ENCODE measurements at places on chromosomes 1 and 21.

DNA sequence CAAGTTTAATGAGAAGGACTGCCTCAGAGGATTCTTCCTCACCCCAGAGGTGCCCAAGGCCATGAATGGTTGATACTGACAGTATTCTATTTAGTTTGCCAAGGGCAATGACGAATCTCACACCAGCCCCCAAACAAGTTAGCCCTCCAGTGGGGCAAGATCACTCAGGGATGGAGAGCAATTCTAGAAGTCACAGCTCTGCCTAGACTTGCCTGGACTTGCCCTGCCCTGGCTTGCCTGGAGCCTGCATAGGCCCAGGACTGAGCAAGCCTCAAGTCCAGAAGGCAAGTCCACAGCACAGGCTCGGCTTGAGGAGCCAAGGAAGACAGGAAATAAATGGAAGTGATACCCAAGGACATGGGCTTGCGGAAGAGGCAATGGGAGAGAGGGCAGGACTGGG is 39.5 kb upstream of the RGS16 start:
- no peaks in the 10 kb centered on the region for H3K4me1 ChIP-seq
- H3K27me3 ChIP-seq: no peaks in the 10 kb centered on the region
- no peak overlapping the region for H3K4me3 ChIP-seq
- H3K36me3 ChIP-seq: no peaks in the 10 kb centered on the region
- H3K27ac ChIP-seq: no peak overlapping the region

GRCh38 chr1:218718977-218719376 is 373.8 kb downstream of the TGFB2 start:
- H3K27me3 ChIP-seq: no peaks in the 10 kb centered on the region
- H3K36me3 ChIP-seq: no peaks in the 10 kb centered on the region
- H3K4me1 ChIP-seq: no peaks in the 10 kb centered on the region
- H3K4me3 ChIP-seq: no peak overlapping the region

- DNase-seq: no peak
- no peaks in the 10 kb centered on the region for H3K27me3 ChIP-seq
- peaks cover 4% of the 10 kb centered on the region for H3K36me3 ChIP-seq
Measured at GRCh38 chr1:40435876-40436275, 14.4 kb upstream of the ZFP69B start.

DNA sequence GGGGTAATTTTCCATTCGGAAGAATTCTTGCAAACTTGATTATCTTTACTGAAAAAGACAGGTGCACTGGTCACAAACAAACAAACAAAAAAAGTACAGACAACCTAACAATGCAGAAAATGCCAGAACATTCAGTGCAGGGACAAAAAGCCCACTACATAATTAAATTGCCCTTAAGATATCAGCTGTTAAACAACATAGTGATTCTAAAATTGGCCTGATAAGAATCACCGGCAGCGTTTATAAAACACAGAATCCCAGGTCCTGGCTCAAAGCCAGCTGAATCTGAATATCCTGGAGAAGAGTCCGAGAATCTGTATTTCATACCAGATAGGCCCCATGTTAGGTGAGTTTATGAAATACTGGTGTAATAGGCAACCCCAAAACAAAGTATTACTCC is 6.1 kb downstream of the PLPP3 start:
- H3K27ac ChIP-seq: no peak overlapping the region
- H3K36me3 ChIP-seq: no peaks in the 10 kb centered on the region
- H3K4me1 ChIP-seq: peaks cover under 1% of the 10 kb centered on the region
- H3K27me3 ChIP-seq: peaks cover 14% of the 10 kb centered on the region
- H3K4me3 ChIP-seq: no peak overlapping the region

DNA sequence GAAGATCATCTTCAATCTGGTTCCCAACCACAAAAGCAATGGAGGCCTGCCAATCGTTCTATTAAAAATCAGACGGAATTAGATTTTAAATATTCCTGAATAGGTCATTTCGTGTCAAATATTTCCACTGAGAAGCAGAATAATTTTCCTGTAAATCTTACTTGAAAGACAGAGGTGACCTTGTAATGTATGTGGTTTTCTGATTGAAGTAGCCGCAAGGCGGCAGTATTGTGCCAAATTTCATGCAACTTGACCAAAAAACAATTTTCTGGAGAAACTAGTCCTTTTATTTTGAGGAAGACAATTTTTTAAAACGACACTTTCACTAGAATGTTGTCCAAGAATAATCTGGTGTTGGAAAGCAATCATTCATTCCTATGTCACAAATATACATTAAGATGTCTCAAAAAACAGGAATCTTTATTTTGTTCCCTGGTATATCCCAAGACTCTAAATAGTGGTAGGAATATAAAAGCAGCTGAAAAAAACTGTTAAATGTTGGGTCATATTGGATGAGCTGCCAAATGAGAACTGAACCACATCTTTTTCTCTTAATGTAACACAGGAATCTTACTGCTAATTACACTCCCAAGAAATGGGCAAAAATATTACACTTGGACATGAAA is 33.6 kb downstream of the SPAG17 start:
- no peaks in the 10 kb centered on the region for H3K4me1 ChIP-seq
- no peaks in the 10 kb centered on the region for H3K27me3 ChIP-seq
- peak; percentile 55 for DNase-seq
- no peak overlapping the region for H3K27ac ChIP-seq

GRCh38 chr1:113783254-113784103 is 24.2 kb upstream of the PHTF1 start:
- peak overlapping the region; percentile 40 for H3K4me3 ChIP-seq
- H3K36me3 ChIP-seq: peaks cover 5% of the 10 kb centered on the region
- H3K27me3 ChIP-seq: no peaks in the 10 kb centered on the region
- H3K27ac ChIP-seq: peak overlapping the region; percentile 88
- peak; percentile 55 for DNase-seq

GRCh38 chr1:55987491-55988249 is 591.7 kb downstream of the PLPP3 start:
- no peaks in the 10 kb centered on the region for H3K27me3 ChIP-seq
- no peak overlapping the region for H3K27ac ChIP-seq
- no peak overlapping the region for H3K4me3 ChIP-seq
- H3K36me3 ChIP-seq: no peaks in the 10 kb centered on the region
- no peaks in the 10 kb centered on the region for H3K4me1 ChIP-seq

DNA sequence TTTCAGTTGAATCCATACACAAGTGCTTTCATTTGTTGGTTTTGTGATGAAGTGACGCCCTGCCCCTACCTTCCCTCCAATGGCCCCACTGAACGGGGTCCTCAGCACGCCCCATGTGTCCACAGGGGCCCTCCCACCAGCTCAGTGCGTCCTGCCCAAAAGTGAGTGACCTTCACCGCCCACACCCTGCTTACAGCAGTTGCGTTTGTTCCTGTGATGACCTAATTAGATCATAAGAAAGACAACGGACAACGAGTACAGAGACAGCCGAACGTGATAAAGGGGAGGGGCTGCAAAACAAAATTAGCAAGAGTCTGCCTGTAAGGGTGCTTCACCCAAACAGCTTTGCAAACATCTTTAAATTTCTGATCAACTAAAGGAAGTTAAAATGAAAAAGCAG is 38.2 kb upstream of the RIPK4 start:
- H3K4me1 ChIP-seq: no peaks in the 10 kb centered on the region
- no peak overlapping the region for H3K27ac ChIP-seq
- H3K36me3 ChIP-seq: peaks cover 35% of the 10 kb centered on the region
- H3K27me3 ChIP-seq: no peaks in the 10 kb centered on the region
- H3K4me3 ChIP-seq: no peak overlapping the region
- DNase-seq: no peak

DNA sequence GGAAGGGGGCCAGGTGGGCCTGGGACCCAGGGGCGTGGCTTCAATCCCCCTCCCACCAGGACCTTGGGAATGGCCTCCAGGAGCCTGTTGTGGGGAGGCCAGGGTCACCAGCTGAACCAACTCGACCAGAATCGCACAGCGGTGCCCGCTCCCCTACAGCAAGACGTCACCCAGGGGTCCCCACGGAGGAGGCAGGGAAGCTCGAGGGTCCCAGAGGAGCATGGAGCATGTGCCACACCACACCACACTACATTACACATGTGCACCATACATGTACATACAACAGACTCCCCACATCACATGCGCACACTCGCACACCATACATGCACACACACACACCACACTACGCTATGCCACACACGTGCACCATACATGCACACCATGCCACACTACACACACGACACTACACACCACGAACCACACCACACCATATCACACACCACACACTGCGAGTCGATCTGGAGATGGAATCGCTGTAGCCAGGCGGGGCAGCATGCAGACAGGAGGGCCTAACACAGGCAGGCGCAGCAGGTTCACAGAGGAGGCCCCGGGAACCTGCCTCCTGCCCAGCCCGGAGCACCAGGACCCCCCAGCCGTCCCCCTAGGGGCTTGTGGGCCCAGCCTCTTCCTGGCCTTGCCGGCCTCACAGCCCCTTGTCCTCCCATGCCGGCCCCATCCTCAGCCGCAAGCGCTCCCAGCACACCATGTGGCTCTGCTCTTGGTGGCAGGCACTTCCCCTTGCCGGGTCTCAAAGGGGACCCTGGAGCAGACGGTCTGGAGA is 596 bp downstream of the ITGB2 start:
- H3K4me1 ChIP-seq: peaks cover 64% of the 10 kb centered on the region
- DNase-seq: peak; percentile 45
- H3K36me3 ChIP-seq: peaks cover 11% of the 10 kb centered on the region
- no peaks in the 10 kb centered on the region for H3K27me3 ChIP-seq
- H3K4me3 ChIP-seq: peak overlapping the region; percentile 100
- H3K27ac ChIP-seq: peak overlapping the region; percentile 95

- no peaks in the 10 kb centered on the region for H3K36me3 ChIP-seq
- H3K27me3 ChIP-seq: no peaks in the 10 kb centered on the region
- H3K4me1 ChIP-seq: no peaks in the 10 kb centered on the region
- H3K4me3 ChIP-seq: no peak overlapping the region
- no peak for DNase-seq
Measured at GRCh38 chr1:60035921-60036320, 37.6 kb downstream of the C1orf87 start.

DNA sequence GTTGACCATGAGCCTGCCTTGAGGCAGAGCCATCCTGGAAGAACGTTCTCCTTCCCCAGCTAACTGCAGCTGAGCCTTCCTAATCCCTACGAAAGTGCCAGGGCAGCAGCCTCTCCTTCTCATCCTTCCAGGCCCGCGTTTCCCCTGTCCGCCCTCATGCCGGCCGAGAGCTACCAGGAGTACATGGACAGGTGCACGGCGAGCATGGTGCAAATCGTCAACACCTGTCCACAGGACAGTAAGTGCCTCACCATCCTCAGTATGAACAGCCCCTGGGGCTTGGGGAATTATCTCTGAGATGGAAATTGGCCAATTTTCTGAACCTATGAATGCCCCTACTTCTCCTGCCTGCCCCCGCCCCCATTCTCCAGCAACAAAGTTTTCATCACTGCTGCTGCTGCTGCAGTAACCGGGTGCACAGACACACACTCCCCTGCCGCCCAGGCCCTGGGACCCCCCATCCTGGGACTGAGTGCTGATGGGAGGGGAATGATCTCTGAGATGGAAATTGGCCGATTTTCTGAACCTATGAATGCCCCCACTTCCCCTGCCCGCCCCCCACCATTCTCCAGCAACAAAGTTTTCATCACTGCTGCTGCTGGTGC is 39.6 kb downstream of the UBASH3A start:
- DNase-seq: no peak
- H3K4me3 ChIP-seq: no peak overlapping the region
- no peaks in the 10 kb centered on the region for H3K27me3 ChIP-seq
- peaks cover 39% of the 10 kb centered on the region for H3K4me1 ChIP-seq
- H3K27ac ChIP-seq: no peak overlapping the region

DNA sequence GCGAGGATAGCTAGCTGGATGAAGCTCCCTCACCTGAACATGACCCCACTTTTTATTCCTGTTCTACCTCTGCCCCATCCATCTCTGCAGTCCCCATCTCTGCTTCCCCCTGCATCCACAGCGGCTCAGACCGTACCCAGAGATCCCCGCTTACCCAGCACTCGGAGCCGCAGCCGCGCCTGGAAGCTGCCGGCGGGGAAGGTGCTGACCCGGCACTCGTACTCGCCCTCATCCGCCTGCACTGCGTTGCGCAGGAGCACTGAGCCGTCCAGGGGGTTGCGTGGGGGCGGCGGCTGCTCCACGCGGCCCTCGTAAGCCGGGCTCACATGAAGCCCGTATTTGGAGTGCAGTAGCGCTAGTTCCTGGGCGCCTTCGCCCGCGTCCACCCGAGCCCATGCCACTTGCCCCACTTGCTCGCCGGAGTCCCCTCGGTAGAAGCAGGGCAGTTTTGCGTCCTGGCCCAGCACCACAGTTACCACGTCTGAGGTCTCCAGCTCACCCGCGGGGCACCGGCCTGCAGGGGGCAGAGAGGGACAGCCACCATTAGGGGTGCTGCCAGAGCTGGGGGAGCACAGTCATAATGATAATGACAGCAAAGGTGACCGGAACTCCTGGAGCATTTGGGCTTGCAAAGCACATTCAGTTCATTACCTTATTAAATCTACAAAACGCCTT is 9.8 kb downstream of the NECTIN4 start:
- H3K27me3 ChIP-seq: no peaks in the 10 kb centered on the region
- H3K27ac ChIP-seq: no peak overlapping the region
- DNase-seq: no peak

- no peak for DNase-seq
Measured at GRCh38 chr1:158400871-158401270, 1.6 kb upstream of the OR10T2 start.

GRCh38 chr1:165543532-165544438 is at the start of gene LRRC52:
Gene LRRC52, plus strand, starts transcription at chr1:165544000. Its CDS starts 297 bp downstream, at chr1:165544297.
- H3K27ac ChIP-seq: no peak within 1 kb of the TSS
- DNase-seq: no peak
- H3K36me3 ChIP-seq: no peaks in the 10 kb centered on the region

- H3K4me3 ChIP-seq: no peak overlapping the region
- H3K36me3 ChIP-seq: no peaks in the 10 kb centered on the region
- H3K27ac ChIP-seq: no peak overlapping the region
- no peaks in the 10 kb centered on the region for H3K4me1 ChIP-seq
- DNase-seq: no peak
Measured at GRCh38 chr1:185463433-185463832, 146.4 kb upstream of the IVNS1ABP start.

GRCh38 chr1:211920602-211921226 is 90.2 kb upstream of the LPGAT1 start:
- no peak overlapping the region for H3K4me3 ChIP-seq
- DNase-seq: no peak
- H3K27me3 ChIP-seq: peaks cover 2% of the 10 kb centered on the region
- H3K36me3 ChIP-seq: no peaks in the 10 kb centered on the region

GRCh38 chr1:18139198-18139981 is 31.8 kb downstream of the IGSF21 start:
- no peaks in the 10 kb centered on the region for H3K36me3 ChIP-seq
- H3K4me1 ChIP-seq: no peaks in the 10 kb centered on the region
- no peak overlapping the region for H3K27ac ChIP-seq
- DNase-seq: no peak
- H3K4me3 ChIP-seq: no peak overlapping the region

GRCh38 chr1:59814901-59815825 is at the start of gene HOOK1:
Gene HOOK1, plus strand, starts transcription at chr1:59814949. Its CDS starts 169 bp downstream, at chr1:59815118.
- H3K4me1 ChIP-seq: peaks cover 7% of the 10 kb centered on the region
- no peak for DNase-seq
- peak within 1 kb of the TSS; percentile 80 for H3K4me3 ChIP-seq
- peak within 1 kb of the TSS; percentile 75 for H3K27ac ChIP-seq
- H3K27me3 ChIP-seq: peaks cover 1% of the 10 kb centered on the region

GRCh38 chr1:47380699-47381098 is 35.4 kb upstream of the FOXE3 start:
- H3K36me3 ChIP-seq: peaks cover 16% of the 10 kb centered on the region
- no peak overlapping the region for H3K27ac ChIP-seq
- no peaks in the 10 kb centered on the region for H3K4me1 ChIP-seq
- H3K27me3 ChIP-seq: no peaks in the 10 kb centered on the region
- H3K4me3 ChIP-seq: no peak overlapping the region
- no peak for DNase-seq
